ENCODE measurements at places on chromosomes 11 and 22.
A peak's percentile ranks its signal among the peaks of the same experiment; 100 is the strongest.

DNA sequence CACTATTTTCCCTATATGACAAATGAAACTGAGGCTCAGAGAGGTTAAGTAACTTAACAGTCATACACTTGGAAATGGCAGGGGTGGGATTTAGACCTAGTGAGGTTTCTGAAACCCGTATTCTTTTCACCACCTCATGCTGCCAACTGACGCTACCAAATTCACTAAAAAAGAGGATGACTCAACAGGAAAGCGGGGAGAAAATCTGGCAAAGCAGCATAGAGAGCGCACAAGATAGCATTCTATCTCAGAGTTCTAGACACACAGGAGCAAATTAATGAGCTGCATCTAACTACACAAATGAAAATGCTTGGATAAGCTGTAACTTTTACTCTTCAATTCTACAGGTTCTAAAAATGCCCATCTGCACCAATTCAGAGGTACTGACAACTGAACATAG, 136.4 kb downstream of the RBFOX2 start:
- DNase-seq = peak; percentile 70

DNA sequence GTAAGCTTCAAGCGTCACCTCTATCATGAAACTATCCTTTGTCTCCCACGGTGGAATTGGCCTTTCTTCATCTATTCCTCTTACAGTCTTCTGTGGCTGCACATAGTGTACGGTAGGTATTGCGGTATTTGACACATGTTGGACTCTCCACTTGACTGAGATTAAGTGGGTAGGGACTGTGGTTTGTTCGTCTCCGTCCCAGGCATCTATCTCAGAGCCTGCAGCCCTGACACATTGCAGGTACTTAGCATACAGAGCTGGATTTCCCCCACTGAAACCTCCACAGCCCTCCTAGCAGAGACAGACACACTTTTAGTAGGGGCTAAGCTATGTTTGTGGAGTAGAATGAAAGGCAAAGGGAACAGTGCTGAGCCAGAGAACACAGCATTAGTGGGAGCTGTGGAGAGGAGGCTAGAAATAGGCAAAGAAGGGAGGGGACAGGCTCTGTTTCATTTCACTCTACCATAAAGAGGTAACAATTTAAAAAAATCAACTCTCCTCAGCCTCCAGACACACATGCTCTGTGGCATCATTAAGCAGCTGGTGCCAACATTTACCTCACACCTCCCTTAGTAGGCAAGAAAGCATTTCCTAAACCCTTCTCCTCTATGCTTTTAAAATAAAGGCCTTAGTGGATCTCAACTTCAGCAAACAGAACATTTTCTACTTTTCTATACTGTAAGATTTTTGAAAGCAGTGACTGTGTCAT, 277.5 kb downstream of the KIRREL3 start:
- no peak for DNase-seq

DNA sequence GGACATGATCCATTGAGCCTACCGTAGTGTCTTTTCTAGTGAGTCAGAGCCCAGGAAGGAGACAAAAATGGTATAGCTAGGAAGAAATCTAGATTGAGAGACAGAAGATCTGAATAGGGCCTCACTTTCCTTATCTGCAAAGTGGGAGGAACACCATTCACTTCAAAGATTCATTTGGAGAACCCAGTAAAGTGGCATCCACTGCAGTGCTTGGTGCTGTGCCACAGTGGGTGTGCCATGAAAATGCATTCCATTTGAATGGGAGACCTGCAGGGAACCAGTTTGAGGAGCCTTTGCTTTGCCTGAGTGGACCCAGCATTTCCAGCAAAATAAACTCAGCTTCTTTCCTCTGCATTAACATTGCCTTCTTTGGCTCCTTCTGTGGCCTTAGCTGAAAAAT, 470.5 kb upstream of the CADM1 start:
- no peak for DNase-seq

- DNase-seq = no peak
Measured at GRCh38 chr11:67611165-67611564, 4.4 kb downstream of the NDUFV1 start.

DNA sequence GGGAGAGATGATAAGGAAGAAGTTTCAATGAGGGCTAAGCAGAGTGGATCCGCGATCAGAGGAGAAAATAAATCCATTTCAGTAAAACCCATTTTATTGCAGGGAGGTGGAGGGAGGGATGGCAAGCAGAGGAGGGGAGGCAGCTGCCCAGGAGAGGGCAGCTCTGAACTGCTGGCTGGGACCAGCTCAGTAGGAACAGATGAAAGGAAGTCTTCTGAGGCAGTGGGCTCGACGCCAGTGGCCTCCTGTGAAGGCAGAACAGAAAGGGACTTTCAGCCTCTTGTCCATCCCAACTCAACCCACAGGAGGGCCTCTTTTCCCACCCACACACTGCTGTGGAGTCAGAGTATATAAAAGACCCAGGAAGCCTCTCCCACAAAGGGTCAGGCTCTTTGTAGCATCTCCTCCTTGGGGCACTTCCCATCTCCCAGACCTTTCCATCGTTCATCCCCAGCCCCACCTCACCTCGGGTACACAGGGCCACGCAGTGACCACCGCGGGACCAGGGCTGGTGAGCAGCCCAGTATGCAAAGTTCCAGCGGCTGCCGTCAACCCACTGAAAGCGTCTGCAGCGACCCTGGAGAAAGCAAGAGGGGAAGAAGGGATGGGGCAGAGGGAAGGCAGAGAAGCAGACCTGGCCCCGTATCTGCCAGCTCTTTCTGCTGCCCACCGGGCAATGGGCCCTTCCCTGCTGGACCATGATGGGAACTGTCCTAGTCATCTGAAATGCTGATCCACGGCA, 3.0 kb downstream of the PRG2 start:
- no peak for DNase-seq

- no peak for DNase-seq
Measured at GRCh38 chr11:48093323-48093722, 113.0 kb downstream of the PTPRJ start.

- peak; percentile 49 for DNase-seq
Measured at GRCh38 chr11:93591247-93591898, 48.2 kb upstream of the SMCO4 start.

- no peak for DNase-seq
Measured at GRCh38 chr11:84319863-84320262, 1033.7 kb upstream of the CCDC90B start.

GRCh38 chr11:128291835-128292234, 295.5 kb downstream of the ETS1 start:
- DNase-seq = no peak

- peak; percentile 74 for DNase-seq
Measured at GRCh38 chr11:1564535-1565172, 7.4 kb downstream of the DUSP8 start.

GRCh38 chr11:29483831-29484230, 533.0 kb downstream of the KCNA4 start:
- DNase-seq = peak; percentile 11

DNA sequence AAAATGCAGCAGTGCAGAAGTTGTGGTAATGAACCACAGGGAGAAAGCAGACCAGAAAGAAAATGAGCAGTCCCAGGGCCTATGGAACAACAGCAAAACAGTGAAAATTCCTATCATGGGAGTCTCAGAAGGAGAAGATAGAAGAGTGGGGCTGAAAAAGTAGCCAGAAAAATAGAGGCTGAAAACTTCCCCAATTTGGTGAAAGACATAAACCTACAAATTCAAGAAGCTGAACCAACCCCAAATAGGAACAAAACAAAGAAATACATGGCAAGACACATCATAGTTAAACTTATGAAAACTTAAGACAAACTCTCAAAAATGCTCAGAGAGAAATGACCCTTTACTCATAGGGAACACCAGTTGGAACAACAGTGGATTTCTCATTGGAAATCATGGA, 11.4 kb downstream of the FGF19 start:
- DNase-seq = no peak

- DNase-seq = no peak
Measured at GRCh38 chr22:34851918-34852662, 213.9 kb upstream of the ISX start.

DNA sequence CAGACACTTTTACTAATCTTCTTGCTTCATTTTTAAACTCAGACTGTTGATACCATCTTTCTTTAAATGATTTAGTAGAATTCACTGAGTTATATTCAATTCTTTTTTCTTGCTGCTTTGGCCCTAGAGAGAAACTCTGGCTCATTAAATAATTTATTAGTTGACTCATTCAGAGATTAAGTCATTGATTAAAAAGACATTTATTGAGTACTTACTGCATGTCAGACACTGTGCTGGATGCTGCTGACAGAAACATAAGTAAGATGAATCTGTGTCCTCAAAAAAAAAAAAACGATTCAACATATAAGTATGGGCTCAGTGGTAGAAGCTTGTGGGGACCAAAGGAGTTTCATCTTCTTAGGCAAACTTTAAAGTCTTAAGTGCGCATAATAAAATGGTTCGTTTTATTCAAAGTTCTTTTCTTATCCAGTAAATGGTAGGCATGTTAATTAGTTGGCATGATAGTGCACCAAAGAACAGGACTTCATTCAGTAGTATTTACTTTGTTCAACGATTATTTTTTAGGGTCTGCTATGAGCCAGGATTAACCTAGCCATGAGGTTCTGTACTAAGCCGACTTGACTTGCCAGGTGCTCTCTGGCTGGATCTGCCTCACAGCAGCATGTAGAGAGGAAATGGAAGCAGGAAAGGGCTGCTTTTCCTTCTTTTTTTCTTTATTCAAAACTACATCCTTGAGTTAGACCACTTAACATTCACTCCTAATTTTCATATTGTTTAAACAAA, 281.0 kb upstream of the CTSC start:
- DNase-seq = no peak

DNA sequence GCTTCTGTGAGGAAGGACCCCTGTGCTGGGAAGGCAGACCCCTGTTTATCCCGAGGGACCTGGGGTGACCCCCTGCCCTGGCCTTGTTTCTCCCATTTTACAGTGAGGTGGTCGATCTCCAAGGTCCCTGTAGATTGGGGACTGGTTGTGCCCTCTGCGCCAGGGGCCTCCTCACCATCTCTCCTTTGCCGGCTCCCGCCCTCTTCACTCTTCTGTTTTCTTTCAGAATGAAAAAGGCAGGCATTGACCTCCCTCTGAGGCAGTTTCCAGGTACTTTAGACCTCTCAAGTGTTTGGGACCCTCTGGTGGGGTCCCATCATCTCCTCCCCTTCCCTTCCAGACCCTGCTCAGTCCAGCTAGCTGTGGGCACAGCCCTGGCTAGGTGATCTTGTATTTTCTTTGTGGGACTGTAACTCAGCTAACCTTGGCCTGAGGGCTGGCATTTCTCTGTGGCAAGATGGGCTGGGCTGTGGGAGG, 1.5 kb downstream of the SERPINH1 start:
- peak; percentile 87 for DNase-seq

DNA sequence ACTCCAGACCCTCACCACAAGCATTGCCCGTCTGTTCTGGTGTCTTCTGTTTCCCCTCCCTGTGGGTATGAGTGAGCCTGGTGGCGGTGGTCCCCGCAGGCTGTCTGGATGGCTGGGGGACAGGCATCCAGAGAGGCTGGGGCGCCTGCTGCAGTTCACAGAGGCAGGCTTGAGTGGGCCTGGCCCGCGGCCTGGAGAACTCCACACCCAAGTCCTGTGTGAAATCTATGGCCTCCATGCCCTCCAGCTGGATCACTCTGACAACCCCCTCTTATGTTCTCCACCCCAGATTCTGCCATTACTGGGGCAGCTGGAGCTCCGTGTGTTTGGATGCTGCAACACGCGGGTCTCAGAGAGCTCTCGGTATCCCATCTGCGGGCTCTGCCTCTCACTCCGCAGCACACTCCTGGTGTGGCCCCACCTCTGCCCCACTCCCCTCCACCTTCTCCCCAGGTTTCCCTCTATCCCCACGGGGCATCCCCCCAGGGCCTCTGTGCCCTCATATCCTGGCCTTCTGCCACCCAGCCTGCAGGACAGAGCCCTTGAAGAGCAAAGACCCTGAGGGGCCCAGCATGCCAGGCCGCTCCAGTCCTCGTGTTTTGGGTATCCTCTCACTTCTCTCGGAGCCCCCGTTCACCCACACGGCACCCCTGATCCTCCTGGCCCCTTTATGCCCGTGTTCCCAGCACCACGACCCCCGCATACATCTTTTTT, 31.3 kb downstream of the LRRC74B start:
- no peak for DNase-seq

GRCh38 chr22:42281706-42282251, 11.3 kb upstream of the TCF20 start:
- no peak for DNase-seq

DNA sequence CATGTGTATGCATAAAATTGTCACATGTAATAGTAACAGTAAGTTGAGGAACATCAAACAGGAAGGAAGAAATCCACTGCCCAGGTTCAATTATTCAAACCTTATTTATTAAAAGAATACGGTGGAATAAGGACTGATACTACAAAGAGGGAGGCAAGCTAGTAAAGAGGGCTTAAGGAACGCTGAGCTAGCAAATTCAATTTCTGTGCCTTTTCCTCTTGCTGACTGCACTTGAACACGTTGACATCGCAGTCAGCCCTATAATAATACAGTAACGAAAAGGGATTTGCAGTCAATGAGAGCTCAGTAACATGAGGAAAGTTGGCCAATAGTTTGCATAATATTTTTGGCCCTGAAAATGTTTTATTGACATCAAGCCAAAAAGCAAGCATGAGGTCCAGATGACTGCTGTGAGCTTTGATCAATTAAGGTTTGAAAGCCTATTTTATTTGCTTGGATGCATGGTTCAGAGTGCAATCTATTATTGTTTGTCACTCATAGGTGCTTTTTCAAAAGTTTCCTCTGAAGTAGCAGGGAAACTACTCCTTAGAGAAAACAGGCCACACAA, 861.8 kb downstream of the LRRC4C start:
- no peak for DNase-seq

- DNase-seq = no peak
Measured at GRCh38 chr11:17244046-17244445, 32.5 kb upstream of the NUCB2 start.

DNA sequence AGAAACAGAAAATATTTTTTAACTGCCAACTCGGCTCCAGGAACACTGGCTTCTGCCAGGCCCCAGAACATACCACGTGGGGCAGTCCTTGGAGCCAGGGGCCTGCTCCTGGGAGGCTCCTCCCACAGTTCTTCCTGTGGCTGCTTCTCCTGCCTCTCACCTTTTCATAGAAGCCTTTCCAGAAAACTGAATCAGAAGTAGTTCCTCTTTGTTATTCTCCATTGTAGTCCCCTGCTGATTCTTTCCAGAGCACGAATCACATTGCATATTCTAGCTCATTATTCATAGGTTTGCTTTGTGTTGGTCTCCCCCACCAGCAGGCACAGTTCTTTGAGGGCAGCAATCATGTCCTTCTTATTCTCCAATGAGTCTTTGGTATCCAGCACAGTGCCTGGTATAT, 106.0 kb downstream of the EFCAB6 start:
- DNase-seq = no peak

- DNase-seq = no peak
Measured at GRCh38 chr22:45227645-45228400, 12.9 kb downstream of the KIAA0930 start.

- peak; percentile 22 for DNase-seq
Measured at GRCh38 chr22:31139066-31139465, 1.2 kb downstream of the PLA2G3 start.
